Stimulated activated CD8-positive, alpha-beta memory T cell treated with anti-CD3 and anti-CD28 coated beads, Interleukin-4, amount 100 ng/mL, for 1 hour (primary cell): ENCODE measurements at places on chromosomes 7 and 10.
A peak's percentile ranks its signal among the peaks of the same experiment; 100 is the strongest.

DNA sequence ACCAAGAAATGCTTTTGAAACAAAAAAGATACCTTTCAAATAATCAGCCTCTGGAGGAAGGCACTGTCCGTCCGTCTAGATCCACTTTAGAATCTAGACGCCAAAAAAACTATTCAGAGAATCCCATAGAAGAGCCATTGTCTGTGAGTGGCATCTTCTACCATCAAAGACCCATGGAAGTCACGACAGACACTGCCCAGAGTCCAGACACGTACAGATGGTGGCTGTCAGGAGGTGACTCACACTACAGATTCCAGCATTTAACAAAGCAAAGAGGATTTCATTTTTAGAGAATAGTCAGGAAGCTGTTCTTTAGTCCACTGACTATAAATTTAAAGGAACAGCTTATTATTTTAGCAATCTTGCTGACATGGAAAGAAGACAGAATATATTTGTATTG lies 11.7 kb downstream of the C1QL3 start:
- DNase-seq: no peak

DNA sequence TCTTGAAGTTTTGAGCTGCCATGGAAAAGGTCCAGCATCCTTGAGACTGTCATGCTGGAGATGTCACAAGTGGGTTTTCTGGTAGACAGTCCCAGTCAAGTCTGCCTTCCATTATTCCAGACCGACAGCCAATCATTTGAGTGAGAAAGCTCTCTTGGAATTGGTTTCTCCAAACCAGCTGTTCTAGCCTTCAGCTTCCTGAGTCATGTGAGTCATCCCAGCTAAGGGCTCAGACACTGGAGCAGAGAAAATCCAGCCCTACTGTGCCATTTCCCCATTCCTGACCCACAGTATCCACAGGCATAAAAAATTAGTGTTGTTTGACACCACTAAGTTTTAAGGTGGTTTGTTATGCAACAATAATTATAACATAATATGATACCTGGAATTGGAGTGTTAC lies 219.0 kb downstream of the ADRA2A start:
- DNase-seq: no peak

DNA sequence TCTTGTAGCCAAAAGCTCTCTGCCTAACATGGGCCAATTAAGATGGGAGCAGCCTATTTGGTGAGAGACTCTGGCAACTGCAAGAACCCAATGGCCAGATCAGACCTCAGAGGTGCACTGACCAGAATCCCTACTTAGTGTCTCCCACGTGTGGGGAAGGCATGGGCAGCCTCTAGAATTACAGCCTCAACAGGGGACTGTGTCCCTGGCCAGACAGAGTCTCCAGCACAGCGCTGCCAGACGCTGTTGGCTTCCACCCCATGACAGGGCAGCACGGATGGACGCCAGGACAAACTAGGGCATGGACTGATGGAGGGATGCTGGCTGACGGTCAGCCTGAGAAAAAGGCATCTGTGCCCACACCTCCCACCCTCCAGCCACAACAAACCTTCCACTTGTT lies 729.3 kb upstream of the AUTS2 start:
- DNase-seq: no peak

GRCh38 chr7:102012941-102013461 lies 195.6 kb downstream of the CUX1 start:
- DNase-seq: no peak

GRCh38 chr7:155796381-155797261 lies 15.6 kb downstream of the SHH start:
- peak; percentile 41 for DNase-seq

DNA sequence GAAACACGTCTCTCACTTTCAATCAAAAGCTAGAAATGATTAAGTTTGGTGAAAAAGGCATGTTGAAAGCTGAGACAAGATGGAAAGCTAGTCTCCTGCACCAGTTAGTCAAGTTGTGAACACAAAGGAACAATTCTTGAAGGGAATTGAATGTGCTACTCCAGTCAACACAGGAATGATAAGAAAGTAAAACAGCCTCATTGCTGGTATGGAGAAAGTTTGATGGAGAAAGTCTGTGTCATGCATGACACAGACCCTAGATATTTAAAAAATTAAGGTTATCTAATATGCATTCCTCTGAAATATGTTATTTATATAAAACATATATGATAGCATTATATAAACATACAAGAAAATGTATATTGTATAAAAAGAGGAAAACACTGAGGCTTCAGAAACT lies 699.4 kb upstream of the FZD8 start:
- no peak for DNase-seq
